Mesothelial cell of epicardium (in vitro differentiated cells): ENCODE measurements at places on chromosomes 3 and 15.

DNA sequence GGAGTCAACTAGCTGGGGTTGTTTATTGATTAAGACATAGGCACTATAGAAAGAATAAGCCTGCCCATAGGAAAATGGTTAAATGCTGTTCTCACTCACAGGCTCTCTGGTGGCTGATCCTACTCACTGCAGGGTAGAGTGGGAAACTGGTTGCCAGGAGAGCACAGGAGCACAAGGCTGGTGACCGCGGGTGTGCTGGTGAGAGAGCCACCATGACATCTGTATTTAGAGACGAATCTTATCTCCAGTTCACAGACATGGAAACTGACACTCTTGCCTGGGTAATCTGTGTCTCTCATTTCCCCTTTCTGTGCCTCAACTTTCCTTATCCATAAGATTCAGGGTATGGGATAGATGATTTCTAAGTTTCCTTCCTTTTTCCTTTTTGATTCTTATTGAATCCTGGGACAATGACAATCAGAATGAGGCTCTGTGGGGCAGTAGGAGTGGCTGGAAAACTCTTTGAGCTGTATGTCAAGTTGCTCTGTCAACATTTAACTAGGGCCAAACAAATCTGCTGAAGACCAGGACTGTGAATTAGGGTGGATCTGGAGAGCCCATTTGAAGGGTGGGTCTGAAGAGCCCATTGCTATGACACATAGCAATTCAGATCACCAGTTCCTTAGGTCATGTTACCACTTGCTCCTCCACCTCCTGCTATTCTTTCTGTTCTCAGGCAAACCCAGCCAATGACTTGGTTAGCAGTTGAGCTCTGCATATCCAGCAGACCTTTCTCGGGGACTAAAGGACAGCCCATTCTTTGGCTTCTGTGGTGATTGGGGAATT lies 286.1 kb upstream of the TBL1XR1 start:
- DNase-seq = no peak

DNA sequence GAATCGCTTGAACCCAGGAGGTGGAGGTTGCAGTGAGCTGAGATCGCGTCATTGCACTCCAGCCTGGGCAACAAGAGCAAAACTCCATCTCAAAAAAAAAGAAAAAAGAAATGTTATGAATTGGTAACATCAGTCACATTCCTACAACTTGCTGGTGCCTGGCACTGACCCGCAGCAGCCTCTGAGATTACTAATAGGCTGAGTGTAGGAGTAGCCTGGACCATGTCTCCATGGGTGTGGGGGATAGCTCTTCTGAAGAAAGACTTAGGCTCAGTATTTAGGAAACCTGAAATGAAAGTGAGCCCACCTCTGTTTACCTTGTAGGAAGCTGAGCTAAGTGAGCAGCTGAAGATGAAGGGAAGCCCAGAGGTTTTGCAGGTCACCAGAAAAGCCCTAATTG lies 148.3 kb downstream of the LRRC28 start:
- no peak for DNase-seq

DNA sequence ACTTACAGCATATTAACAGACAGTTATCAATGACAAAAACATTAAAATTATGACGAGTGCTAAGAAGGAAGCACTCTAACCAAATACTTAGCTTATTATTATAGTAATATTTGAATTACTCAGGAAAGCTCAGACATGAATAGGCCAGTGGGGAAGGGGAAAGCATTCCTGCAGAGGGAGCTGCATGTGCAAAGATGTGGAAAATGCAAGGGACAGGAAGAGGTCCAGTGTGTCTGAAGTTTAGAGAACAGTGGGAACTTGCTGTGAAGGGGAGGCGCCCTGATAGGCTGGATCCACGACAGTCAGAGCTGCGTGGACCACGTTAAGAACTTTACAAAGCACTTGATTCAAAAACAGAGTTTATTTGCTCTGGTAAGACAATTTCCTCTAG lies 1.2 kb upstream of the SPICE1 start:
- DNase-seq = no peak

DNA sequence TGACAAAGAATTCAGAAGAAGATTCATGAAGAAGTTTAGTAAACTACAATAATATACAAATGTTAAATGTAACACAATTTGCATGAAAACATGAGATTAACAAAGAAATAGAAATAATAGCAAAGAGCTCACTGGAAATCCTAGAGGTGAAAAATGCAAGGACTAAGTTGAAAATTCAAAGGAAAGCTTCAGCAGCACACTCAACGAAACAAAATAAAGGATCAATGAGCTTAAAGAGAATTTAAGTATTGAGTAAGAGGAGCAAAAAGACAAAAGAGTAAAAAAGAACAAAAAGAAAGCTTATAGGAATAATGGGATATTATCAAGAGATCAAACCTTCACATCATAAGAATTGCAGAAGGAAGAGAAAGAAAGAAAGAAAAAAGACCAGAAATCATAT lies 583.8 kb upstream of the NECTIN3 start:
- DNase-seq = no peak

DNA sequence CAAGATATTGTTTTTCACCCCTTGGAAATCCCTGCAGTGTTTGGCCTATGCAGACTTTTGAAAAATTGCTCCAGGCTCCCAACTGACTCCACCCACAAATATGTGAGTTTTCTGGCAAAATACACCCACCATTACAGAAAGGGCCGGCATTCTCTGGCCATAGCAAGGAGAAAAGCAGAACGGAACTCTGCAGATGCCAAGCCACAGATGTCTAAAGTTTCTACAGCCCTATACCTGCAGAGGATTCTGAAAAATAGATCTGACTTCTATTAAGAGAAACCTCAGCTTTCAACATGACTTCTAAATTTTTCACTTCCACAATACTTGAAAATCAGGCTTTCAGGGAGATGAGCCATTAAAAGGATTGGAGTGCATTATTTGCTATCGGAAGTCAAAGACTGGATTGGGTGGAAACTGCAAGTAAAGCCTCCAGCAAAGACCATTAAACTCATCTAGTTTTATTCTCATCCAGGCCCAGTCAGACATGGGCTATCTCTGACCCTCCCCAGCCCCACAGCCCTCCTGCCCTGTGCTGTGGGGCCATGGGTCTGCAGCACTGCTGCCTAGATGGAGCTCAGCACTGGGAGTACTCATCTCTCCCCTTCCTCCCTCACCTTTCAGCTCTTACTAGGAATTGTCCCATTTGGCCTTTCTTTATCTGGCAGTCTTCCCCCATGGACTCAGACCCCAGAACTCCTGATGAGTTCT lies 243.1 kb upstream of the GOLGA6L4 start:
- no peak for DNase-seq

- no peak for DNase-seq
These were observed 2.5 kb downstream of the GOLIM4 start for GRCh38 chr3:168093229-168093628.

- DNase-seq = no peak
These were observed 4.4 kb downstream of the GXYLT2 start for GRCh38 chr3:72892081-72892775.

DNA sequence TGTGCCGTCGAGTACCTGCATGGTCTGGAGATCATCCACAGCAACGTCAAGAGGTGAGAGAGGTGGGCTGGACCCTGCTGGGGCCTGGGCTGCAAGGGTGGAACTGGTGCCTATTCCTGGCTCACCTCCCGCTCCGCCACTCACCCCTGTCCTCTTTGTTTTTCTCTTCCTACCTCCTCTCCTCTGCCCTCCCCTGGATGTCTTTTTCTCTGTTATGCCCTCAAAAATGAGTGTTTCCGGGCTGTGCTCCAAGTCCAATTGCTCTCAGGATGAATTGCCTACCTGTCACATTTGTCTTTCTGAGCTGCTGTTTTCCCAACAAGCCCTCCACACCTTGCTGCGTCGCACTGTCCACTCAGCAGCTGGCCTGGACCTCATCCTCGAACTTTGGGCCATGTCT lies 28.5 kb upstream of the TATDN2 start:
- no peak for DNase-seq

- DNase-seq = no peak
These were observed 56.0 kb upstream of the CHRNA7 start for GRCh38 chr15:31974154-31974794.
